ENCODE measurements at places on chromosomes 4 and X.

GRCh38 chrX:136198010-136198409, 50.7 kb downstream of the FHL1 start:
- DNase-seq: no peak

GRCh38 chr4:178665916-178666315, 1223.7 kb upstream of the AGA start:
- no peak for DNase-seq

GRCh38 chr4:37927434-37927833, 32.8 kb upstream of the PTTG2 start:
- no peak for DNase-seq

- no peak for DNase-seq
These were observed 455 bp upstream of the ABCB7 start for GRCh38 chrX:75156531-75156945.

GRCh38 chr4:84530871-84531270, 31.8 kb upstream of the NKX6-1 start:
- no peak for DNase-seq

- DNase-seq: no peak
These were observed 30.1 kb upstream of the SCOC start for GRCh38 chr4:140343303-140343702.

DNA sequence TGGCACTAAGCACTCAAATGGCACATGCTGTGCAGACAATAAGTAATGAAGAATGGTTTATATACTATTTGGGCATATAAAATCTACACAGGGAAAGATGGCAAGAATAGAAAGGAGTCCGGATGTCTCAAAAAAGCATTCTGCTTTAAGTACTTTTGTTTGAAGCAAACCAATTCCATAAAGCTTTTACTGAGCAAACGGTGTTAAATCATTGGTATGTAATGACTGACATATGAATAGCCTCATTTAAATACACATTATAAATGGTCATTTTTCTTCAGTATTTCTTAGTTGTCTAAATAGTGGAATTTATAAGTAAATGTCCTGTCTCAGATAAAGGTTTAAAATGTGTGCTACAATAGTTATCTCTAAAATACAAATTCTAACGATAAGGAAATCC, 6.0 kb downstream of the FBXO8 start:
- no peak for DNase-seq

- no peak for DNase-seq
These were observed 1084.1 kb downstream of the TECRL start for GRCh38 chr4:63325140-63325539.

GRCh38 chr4:925171-925570, 6.9 kb downstream of the GAK start:
- no peak for DNase-seq

DNA sequence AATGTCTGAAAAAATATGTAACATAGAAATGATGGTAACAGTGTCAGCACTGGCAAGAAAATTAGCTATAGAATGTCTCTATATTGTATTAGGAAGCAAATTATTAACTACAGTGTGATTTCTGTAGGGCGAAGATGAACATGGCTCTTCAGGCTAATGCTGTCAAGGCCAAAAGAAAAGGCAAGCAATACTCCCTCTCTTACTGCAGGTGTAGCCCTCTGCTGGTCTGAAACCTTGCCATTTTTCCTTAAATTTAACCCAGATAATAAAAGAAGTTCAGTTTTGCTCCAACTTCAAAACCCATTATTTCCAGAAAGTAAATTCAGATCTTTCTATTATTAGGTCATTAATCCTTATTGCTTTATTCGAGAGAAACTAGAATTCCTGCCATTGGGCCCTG, 215.9 kb downstream of the LRBA start:
- no peak for DNase-seq

DNA sequence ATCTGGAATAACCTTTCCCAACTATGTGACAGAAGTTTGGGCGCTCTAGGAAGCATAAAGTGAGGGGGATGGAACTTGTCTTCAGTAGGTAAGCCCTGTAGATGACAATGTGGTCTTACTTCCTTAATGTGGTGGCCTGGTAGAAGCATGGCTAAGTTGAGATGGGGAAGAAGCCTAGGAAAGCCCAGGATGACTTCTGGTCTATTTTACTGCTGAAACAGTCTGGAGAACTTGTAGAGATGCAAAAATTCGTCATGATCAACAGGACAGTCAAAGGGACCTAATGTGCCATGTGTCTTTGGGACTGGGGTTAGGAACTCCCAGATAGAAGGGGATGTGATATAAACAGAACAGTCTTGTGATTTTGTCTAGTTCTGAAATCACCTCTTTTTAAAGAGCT, 40.8 kb downstream of the CCNG2 start:
- DNase-seq: no peak

DNA sequence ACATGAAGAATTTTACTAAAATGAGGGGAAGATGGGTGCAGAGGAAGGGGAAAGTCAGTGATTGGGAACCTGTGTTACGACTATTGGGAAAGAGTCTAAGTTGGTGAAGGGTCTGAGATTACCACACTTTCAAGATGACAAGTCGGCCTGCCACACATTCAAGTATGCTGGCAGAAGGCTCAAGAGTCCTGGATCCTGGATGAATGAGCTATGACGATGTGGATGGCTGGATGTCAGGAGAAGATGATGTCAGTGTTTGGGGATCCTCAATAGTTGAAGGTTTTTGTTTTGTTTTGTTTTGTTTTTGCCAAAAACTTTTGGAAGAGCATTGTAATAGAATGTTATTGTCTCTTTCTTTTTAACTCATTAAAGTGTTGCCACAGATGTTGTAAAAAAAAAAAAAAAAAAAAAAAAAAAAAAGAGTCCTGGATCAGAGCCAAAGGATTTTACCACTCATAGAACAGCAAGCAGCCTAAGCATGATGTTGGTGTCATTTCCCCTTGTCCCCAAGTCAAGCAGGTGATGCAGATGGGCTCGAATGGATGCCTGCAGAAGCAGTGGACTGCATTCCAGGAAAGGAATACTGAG, 120.6 kb downstream of the REELD1 start:
- DNase-seq: no peak

GRCh38 chrX:55452833-55453124, 852 bp downstream of the MAGEH1 start:
- DNase-seq: no peak

DNA sequence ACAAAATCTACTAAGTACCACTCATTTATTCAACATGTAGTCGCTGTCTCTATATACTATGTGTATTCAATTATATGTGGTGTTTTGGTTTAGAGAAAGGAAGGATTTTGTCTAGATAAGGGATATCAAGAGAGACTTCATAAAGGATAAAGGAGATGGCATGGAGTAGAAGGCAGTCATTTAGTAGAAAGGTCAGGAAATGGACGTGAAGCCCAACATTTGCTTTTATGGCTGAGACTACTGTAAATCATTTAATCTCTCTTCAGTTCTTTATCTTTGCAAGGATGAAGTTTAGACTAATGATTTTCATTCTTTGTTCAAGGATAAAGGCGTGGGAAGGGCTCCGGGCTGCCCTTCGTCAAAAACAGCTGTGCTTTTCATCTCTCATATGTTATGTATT, 25.2 kb downstream of the IL2 start:
- DNase-seq: no peak

GRCh38 chr4:127410201-127410600, 222.6 kb upstream of the INTU start:
- no peak for DNase-seq

- no peak for DNase-seq
These were observed 136.9 kb upstream of the ZIC3 start for GRCh38 chrX:137428766-137429591.

DNA sequence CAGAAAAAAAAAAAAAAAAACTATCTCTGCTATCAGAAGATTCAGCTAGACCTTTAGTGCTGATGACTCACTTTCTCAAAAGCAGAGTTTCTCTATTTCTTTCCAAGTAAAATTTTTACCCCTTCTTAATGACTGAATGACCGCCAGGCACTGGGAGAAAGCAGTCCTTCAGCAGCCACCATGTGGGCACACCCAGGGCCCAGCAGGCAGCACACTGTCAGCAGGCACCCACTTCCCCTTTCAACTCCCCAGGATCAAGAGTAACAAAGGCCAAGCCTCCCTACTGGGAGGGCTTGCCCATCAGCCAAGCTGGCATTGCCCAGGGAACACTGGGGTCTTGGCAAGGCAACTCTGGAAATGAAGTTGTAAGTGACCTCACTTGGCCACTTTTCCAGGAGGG, 201.9 kb upstream of the MAMLD1 start:
- no peak for DNase-seq

DNA sequence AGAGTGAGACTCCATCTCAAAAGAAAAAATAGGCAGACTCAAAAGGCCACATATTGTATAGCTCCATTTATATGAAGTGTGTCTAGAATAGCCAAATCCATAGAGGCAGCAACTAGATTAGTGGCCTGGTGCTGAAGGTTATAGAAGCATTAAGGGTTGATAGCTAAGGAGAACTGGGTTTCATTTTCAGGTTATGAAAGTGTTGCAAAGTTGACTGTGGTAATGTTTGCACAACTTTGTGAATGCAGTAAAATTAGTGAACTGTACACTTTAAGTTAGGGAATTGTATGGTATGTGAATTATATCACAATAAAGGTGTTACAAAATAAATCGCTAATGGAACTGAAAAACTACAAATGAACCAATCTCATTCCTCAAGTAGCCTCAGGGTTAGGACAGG, 28.3 kb downstream of the TXLNG start:
- DNase-seq: no peak

- no peak for DNase-seq
These were observed 36.3 kb downstream of the SMIM31 start for GRCh38 chr4:164790249-164790648.

GRCh38 chr4:15400981-15401671, 26.7 kb upstream of the C1QTNF7 start:
- DNase-seq: no peak

DNA sequence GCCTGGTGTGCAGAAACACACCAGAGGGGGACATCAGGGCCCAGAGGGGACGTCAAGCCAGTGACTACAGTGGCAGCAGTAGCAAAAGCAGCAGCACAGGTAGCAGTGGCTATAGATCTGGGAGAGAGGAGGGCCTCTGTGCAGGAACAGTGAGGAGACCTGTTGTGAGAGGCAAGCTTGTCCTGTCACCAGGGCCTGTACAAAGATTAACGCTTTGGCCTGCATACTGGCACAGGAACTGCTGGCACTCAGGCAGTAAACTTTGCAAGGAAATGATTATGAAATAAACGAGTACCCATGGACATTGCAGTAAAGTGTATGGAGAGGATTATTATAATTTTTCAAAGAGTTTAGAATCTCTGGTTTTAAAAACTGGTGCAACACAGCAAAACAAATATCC, 5.5 kb upstream of the PHF8 start:
- DNase-seq: no peak

DNA sequence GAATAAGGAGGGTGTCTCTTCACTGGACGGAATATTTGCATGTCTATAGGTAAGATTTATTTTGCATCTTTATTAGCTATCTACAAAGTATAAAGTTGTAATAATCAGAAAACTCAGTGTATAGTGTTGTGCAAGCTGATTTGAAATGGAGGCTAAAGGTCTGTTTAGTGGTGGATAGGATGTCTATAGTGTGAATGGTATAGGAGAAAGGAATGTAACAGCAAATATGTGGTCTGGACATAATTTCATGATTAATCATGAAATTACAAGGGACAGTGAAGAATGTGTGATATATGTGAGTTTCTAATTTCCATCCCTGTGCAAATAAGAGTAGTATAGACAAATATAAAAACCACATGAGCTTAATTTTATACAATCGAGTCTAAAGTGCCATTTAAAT, 79.3 kb upstream of the CAMK2D start:
- DNase-seq: no peak

DNA sequence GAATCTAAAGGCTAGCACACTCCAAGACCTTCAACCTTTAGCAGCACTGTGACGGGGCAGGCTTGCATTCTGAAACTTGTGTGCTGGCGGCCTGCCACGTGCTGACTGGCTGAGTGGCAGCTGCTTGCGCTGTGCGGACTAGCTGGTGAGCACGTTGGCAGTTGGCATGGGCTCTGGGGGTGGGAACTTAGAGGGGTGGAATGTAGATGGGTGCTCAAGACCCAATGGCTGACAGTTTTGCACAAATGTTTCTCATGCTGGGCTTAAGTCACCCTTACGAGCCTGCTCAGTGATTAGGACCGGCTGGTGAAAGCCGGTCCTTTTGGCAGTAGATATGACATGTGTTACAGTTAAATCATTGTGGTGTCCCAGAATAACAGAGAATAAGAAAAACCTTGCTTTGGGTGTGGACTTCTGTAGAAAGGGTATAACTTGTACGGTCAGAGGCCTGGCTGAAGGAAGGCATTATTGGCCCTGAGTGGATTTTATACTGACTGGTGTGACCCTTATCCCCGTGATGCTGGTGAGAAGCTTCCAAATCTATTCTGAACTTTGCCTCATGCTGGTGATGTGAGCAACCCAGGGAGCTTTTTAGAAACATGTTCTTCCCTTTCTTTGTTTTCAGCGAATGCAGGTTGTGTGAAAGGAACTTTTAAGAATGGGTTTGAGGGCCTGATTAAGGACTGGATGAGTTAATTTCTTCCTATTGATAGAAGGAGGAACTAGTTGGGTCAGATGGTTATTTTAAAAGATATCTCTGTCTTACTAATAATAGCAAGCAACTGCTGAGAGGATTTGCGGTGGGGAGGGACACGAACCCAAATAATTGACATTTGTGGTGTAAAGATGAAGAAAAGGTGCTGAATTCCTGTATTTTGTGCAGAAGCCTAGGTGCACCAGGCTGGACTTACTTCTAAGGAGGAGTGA, 107.4 kb upstream of the SLC4A4 start:
- DNase-seq: no peak

GRCh38 chr4:86831262-86832130, 17.7 kb downstream of the SLC10A6 start:
- no peak for DNase-seq

DNA sequence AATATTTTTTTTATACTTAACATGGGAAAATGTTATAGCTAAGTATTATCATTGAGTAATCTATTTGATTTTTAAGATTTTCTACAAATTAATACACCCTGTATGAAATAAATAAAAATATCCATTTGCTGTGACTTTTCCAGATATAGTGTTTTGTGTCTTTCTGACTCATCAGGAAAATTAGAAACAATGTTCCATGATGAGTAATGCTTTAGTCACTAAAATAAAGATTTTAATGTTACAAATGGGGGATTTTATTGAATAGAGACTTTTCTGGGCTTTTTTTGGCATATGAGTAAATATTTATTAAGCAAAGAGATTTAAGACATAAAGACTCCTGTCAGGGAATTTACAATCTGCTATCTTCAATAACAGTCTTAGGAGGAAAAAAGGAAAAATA, 279.2 kb upstream of the NOCT start:
- no peak for DNase-seq

DNA sequence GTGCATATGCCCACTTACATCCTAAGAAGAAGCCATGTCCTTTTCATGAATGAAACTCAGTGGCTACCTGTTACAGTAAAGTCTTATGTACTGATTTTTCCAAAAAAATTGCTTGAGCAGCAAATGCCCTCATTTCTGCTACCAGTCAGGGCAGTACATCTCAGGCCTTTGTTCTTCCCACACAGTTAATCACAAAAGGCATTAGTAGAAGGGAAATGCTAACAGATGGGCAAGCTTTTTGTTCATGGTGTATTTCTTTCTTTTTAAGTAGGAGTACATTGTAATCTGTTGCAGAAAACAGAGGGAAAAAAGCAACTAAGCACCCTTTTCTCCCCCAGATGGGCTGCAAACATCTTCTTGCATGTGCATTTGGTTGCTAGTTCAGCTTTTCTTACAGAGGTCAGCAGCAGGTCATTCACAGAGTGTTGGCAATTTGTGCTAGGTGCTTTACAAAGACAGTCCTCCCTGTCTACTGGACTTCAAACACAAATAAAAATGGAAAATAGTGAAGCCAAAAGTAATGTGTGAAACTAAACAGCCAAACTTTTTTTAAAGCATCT, 373.4 kb downstream of the PRDM5 start:
- DNase-seq: no peak

- no peak for DNase-seq
These were observed 168.1 kb downstream of the GLRA2 start for GRCh38 chrX:14697451-14697850.
